ENCODE measurements at places on chromosomes 3 and 15.

DNA sequence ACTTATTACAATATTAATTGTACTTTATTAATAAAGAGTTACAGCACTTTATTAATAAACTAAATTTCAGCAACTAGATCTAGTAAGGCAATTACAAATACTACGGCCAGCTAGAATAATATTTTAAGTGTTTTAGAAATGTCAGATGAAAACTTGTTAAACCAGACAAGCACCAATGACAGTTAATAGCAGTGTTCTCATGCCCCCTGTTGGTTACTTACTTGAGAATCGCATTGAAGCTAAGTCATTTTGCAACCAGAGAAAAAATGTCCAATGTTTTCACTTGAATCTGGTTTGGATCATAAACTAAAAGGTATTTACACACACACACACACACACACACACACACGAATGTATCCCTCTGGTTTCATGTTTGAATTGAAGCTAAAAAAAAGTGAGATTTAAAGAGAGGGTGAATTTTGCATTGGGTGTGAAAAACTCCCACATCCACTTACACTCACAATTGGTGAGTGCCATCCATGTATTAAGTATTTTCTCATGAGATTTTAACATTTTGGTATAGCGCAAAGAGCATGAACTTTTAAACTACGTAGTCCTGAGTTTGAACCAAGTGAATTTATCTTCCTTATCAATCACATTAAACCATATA lies 347.7 kb downstream of the ZBBX start:
- DNase-seq, result no peak

- no peak for DNase-seq
Observed at GRCh38 chr3:44105571-44105970, 136.1 kb upstream of the TOPAZ1 start.

- no peak for DNase-seq
Observed at GRCh38 chr3:20422391-20422790, 236.4 kb upstream of the SGO1 start.

DNA sequence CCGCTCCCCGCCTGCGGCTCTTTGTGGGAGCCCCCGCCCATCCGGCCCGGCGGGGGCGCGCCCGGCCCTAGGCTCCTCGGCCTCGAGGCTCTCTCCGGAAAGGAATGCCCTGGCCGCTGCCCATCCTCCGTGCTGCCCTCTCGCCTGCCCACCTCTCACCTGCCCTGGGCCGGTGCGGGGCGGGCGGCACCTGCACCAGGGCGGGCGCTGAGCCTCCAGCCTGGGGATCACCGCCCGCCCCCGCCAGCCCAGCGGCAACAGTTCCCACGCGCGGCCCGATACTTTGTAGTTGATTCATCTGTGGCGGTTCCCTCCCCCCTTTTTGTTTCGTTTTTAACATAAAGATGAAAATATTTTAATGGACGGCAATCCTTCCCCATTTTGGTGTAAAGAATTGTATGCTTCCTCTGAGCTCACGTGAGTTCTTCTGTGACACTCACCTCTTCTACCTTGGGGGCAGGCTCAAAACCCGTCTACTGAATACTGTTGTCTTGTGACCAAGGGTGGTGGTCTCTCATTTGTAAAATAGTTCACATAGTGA lies 1.9 kb downstream of the KLF13 start:
- peak; percentile 44 for DNase-seq

GRCh38 chr3:71497367-71497897 lies 86.1 kb downstream of the FOXP1 start:
- DNase-seq, result no peak

- no peak for DNase-seq
Observed at GRCh38 chr15:44570361-44570760, 33.4 kb downstream of the EIF3J start.

DNA sequence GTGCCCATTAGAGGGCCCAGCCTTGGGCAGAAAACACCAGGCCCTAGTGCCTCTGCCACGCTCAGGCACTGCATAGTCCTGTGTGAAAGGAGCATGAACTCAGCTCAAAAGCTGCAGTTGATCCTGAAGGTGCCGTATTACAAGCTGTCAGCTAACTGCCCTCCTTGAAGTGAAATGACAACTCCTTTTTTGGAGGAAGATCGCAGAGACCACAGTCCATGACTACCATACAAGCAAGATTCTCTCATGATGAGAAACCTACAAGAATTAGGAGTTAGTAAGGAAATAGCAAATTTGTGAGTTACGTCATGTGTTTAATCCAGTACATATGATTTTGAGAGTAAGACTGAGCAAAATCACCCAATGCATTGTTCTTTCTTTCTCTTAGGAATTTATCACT lies 513.9 kb upstream of the NR2F2 start:
- DNase-seq, result no peak

GRCh38 chr3:157066335-157067098 lies 93.4 kb downstream of the CCNL1 start:
- no peak for DNase-seq

GRCh38 chr3:27224197-27224596 lies 145.0 kb downstream of the NEK10 start:
- DNase-seq, result no peak

GRCh38 chr3:82556113-82556512 lies 794.7 kb upstream of the GBE1 start:
- no peak for DNase-seq

DNA sequence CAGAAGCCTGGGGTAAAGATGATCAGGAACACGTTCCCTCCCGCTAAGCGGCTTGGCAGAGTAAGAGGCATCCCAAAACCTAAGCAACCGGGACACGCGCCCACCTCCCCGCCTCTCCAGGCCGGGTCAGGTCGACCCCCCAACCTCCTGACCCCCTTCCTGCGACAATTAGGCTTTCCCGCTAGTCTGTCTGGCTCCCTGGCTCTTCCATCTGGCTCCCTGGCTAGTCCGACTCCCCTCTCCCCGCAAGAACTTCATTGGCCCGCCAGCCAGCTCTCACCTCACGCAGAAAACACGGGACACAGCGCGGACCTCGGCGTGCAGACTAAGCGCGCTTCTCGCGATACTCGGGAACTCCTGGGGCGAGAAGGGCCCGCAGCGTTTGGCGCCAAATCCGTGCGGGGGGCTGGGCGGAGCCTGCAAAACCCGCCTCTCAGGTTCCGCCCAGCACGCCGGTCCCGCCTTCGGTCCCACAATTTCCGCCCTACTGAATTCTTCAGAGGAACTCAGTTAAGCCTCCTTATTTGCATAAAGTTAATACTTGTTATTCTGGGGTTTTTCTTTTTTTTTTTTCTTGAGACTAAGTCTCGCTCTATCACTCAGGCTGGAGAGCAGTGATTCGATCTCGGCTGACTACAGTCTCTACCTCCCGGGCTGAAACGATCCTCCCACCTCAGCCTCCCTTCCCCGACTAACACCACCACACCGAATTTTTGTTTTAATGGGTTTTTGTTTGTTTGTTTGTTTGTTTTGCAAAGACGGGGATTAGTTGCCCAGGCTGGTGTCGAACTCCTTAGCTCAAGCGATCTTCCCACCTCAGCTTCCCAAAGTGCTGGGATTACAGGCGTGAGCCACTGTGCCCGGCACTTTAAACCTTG lies at the start of gene TIPIN:
TIPIN (minus strand) TSS at position 327 of the 878 bp plus-strand sequence. CDS start 3,738 bp downstream, outside the sequence.
- DNase-seq, result peak; percentile 93

DNA sequence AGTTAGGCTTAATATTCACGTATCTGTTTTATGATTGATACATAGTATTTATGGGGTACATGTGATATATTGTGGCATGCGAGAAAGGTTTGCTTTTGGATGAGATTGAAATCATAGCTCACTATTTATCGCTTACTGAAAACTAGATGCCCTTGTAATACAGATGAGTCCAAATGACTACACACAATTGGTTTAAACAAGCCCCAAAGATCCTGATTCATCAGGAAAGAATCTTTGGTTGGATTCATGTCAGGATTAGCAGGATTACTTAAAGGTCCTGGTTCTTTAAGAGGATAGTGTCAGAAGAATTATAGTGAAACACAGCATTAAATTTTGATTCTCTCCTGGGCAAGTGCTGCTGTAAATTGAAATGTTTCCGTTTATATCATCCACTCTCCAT lies 18.6 kb upstream of the AADAC start:
- no peak for DNase-seq

GRCh38 chr3:189424922-189425321 lies 206.3 kb upstream of the TP63 start:
- DNase-seq, result no peak

DNA sequence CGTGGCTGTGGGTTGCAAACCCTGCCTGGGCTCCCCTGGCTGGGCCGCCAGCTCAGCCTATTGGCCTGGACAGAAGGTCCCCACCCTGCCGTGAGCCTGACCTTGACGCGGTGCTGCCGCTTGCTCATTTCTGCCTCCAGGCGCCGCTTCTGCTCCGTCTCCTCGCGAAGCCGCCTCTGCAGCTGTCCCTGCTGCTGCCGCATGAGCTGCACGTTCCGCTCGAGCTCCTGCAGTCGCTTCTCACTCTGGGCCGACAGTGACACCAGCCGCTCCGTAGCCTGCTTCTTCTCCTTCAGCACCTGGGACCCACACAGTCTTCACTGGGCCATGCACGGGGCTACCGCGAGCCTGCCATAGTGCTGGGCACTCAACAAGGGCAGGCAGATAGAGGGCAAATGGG lies 21.7 kb downstream of the KIF7 start:
- no peak for DNase-seq

DNA sequence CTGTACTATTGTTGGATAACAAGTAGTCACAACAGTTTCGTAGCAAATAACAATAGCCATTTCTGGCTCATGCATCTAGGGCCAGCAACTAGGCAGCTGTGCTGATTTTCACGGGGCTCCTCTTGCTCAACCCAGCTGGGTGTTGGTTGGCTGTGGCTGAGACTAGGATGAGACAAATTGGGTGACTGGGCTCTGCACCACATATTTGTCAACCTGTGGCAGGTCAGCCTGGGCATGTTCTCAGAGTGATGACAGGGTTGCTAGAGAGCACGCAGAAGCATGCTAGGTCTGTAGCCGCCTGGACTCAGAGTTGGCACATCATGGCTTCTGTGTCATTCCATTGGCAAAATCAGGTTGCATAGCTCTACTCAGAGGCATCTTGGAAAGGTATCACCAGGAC lies 175.9 kb downstream of the OTOL1 start:
- DNase-seq, result no peak

DNA sequence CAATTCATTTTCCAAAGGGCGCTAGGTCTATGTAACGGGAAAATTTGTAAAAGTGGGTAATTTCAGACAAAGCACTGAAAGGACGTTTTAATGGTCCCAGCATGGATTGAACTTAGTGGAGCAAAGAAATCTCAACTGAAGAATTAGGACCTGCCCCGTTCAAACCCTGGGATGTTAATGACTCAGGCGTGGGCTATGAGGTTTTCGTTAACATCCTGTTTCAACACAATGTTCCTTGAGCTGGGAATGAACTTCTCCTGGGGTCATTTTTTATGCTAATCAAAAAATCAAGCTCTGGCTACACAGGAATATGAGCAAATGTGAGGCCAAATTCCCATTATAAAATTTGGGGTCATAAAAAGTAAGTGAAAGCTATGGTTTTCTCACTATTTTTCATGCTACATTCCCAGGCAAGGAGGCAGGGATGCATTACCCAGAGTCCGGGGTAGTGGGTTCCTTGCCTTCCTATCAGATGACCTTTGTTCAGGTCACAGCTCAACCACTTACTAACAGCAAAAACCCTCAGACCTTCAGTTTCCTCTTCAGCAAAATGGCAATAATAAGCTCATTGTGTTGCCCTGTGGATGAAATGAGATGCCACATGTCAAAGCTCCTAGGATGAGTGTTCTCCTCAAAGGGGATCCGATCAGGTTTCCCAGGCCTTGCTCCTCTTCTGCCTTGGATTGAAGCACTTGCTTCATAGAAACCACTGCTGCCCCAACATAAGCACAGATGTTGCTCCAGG lies 271.4 kb downstream of the ARRDC4 start:
- no peak for DNase-seq

- DNase-seq, result no peak
Observed at GRCh38 chr15:98138910-98139309, 178.4 kb downstream of the ARRDC4 start.

GRCh38 chr15:92582206-92582605 lies 73.4 kb downstream of the FAM174B start:
- DNase-seq, result no peak

GRCh38 chr15:46865155-46865554 lies 852.1 kb upstream of the SEMA6D start:
- DNase-seq, result no peak

DNA sequence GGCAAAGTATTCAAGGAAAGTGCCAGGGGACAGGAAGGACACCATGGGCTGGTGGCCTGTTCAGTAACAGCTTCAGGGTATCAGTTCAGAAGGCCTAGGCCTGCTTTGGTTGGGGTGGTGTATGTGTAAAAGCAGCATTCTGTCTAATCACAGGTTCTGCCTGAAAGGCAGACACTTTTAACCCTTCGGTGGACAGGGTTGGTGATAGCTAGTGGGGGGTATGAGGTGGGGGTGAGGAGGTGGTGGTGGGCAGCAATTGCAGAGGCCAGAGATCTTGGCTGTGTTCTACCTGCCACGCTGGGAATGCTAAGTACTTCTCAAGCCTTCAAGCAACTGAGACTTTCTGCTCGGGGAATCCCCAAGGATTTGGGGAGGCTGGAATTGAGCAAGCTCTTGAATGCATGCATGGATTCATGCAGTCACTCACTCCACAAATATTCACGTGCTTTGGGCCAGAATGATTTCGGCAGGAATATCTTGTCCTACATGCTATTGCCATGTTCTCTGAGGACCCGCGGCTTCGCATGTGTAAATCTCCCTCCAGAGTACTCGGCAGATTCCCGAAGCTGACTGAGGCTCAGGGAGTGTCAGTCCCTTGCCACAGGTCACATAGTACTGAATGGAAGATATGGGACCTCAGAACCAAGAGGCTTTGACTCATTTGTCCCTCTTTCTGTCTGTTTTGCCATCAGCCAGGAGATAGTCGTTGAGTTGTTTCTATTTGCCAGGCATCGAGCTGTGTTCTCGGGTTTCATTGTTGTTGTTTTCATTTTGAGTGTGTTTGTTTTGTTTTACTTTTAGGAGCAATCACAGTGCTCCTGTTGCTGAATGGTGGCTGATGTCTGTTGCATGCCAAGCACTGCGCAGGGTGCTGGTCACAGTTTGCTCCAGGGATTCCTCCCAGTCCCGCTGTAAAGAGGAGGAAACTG lies 65.5 kb downstream of the SMAD3 start:
- DNase-seq, result no peak

DNA sequence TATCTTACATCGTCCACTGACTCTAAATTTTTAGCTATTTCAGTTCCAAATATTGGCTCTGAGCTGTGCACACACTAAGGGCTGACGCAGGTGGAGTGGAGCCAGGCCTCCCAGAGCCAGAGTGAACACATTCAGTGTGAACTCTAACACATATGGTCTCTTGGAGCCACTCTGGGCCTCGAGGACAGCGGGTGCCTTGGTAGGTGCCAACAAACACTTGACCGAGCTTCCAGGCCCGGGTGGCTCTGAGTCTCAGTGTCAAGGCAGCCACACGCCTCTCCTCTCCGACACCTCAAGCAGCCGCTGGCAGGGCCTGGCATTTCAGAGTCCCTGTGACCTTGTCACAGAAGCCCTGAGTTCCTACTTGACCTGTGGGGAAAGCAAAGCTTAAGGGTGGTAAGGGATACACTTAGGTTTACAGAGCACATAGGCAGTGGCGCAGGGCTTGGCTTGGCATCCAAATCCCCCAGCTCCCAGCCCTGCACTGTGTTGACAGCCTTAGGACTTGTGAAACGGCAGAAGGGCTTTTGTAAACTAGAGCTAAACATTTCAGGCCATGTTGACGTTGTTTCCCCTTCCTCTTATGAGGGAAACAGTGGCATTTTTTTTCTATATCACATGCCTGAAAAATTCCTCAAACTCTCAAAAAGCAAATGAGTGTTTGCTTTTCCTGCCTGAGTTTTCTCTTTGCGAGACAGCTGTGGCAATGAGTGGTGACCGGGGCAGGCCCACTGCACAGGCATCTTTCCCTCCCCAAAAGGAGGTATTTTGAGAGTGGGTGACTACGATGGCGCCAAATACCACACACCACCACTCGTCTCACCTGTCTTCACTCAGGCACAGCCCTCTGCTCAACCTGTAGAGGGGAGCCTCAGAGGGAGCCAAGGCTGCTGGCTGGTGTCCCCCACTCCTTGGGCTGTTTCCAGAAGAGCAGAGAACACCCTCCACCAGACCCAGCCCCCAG lies 60.8 kb downstream of the DAPK2 start:
- no peak for DNase-seq

Data from activated naive CD4-positive, alpha-beta T cell (primary cell).